Activated T-cell treated with anti-CD3 and anti-CD28 coated beads for 1 hour (primary cell): ENCODE measurements at places on chromosomes 6 and 20.

DNA sequence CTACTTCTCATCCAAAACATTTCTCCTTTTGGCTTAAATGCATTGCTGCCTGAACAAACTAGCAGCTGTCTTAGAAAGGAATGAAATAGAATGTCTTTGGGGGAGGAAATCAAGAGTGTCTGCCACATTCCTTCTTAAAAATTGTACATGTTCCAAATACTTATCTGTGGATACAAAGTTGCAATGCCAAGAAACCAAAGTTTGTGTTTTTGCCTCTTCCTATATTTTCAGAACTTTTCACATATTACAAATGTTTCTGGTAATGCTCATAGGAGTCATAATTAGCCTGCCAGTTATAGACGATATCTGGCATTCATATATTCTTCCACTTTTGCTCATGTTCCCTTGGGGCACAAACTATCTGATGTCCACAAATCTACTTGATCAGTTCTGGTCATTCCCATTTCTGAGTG is 165.5 kb upstream of the BMP5 start:
- DNase-seq: no peak

DNA sequence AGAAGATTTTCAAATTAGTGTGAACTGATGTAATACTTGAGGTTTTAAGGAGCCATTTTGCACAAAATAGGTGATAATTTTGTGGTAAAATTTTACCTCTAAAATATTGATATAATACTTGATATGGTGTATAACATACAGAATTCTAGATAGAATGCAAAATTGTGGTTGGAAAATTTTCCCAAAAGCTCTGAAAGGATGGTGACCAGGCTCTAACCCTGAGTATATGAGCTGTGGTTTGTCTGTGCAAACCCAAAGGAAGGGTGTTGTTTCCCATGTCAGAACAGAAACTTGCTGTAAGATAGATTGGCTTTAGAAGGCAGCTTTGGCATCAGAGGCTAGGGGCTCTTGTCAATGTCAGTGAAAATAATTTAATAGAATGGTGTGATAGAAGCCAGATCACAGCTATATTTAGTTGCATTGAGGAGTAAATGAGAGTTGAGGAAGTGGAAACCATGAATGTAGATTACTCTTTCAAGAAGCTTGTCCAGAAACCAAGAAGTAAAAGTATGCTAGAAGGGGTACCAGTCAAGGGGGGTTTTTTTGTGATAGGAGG is 257.7 kb downstream of the FARS2 start:
- DNase-seq: no peak

GRCh38 chr6:41935685-41936072 is 5.9 kb downstream of the CCND3 start:
- no peak for DNase-seq

- DNase-seq: no peak
These were observed 32.0 kb downstream of the ZC2HC1B start for GRCh38 chr6:143896126-143896860.

DNA sequence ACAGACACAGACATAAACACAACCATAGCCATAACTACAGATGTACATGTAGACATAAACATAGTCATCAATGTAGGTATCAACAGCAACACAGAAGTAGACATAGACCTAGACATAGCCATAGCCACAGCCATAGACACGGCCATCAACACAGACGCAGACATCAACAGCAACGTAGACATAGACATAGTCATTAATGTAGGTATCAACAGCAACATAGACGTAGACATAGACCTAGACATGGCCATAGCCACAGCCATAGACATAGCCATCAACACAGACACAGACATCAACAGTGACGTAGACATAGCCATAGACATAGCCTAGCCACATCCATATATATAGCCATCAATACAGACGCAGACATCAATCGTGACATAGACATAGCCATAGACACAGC is 258.3 kb upstream of the FOXQ1 start:
- DNase-seq: no peak

DNA sequence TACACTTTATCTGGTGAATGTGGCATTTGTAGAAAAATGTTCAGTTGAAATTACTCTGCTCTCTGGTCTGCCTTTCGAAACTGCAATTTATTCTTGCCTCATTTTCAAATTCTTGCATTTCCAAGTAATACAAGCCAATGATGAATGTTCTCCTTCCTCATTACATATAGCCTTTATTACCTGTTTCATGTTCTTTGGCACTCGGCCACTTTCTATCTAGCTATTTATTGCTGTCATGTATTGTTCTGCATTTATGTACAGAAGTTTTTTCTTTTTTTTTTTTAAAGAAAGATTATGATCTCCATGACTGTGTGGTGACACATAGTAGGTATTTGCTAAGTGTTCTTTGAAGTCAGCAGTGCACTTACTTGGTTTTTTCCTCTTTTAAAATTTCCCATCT is 261.4 kb downstream of the ZFAND3 start:
- no peak for DNase-seq

- no peak for DNase-seq
These were observed 128.5 kb upstream of the CDYL start for GRCh38 chr6:4647414-4648365.

DNA sequence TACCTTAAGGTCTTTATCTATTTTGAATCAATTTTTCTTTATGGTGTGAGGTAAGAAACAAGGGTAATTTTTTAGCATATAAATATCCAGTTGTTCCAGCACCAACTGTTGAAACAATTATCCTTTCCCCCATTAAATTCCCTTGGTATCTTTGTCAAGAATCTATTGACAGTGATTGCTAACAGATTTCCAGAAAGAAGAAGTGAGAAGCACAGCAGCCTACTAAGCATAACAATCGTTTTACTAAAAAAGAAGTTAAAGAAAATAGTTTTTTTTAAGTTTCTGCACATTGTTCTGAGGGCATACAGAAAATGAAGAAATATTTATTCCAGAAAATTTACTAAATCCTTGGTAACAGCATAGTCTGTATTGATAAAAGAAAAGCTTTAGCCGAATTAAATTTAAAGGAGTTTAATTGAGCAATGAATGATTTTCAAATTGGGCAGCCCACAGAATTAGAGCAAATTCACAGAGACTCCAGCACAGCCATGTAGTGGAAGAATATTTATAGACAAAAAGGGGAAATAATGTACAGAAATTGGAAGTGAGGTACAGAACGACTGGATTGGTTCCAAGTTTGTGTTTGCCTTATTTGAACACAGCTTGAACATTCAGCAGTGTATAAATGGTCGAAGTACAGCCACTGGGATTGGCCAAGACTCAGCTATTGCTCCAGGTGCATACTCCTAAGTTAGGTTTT is 97.9 kb upstream of the UST start:
- no peak for DNase-seq

DNA sequence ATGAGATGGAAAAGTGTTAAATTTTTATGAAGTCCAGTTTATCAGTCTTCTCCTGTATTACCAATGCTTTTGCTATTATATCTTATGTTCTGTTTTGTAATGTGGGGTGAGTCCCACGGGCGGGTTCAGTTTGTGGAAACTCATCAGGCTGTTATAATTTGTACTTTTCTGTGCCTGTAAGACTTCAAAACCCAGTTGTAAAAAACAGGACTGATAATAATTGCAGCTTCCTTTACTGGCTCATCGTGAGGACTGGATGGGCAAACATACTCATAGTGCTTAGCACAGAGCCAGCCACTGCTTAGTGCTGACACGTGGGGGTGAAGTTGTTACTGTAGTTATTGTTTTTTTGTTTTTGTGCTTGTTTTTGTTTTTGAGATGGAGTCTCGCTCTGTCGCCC is 45.6 kb downstream of the TGM2 start:
- no peak for DNase-seq

- DNase-seq: no peak
These were observed 70.1 kb downstream of the NRN1 start for GRCh38 chr6:5936631-5937030.

DNA sequence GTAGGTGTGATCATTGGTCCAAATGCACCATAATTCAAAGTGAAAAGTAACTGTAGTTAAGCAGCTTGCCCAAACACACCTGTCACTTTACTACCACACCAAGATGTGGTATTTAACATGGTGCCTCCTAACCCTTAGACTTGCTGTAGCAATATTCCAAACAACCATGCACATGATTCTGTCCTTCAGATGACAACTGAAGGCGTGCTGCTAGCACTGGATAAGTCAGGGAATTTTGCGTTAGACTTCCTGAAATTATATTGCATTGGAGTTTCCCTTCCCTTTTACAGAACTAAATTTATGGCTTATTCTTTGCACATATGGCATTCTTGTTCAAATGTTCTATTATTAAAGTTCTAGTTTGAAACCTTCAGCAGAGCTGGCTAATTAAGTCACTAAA is 106.2 kb downstream of the ARHGAP18 start:
- no peak for DNase-seq

- DNase-seq: peak; percentile 25
These were observed 112.6 kb upstream of the RALGAPA2 start for GRCh38 chr20:20824924-20825584.

- no peak for DNase-seq
These were observed 85.3 kb downstream of the NKAIN2 start for GRCh38 chr6:123888771-123889513.

DNA sequence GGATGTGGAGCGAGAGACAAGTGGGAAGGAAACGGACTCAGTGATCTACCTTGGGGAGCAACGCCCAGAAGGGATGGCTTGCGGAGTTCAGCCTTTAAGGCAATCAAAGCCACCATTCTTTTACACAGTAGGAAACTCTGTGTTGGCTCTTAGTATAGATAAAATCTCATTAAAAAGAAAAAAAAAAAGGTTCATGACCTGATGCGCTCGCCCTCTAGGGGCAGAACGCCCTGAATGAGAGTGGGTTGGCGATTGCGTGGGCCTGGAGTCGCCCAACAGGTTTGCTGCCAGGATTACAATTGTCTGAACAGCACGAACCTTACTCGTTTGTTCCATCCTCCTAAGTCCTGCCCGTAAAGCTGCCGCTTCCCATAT is 1.2 kb downstream of the TPD52L1 start:
- DNase-seq: no peak
